ENCODE measurements at places on chromosomes 11 and 22. TPM values are rescaled to one million over a fixed set of nuclear protein-coding genes. Genes with fewer than 3 reads are reported as not detected.

NCF4 gene
- not detected for total RNA-seq

CRYBB1 gene
- not detected for total RNA-seq

HTR3B gene
- total RNA-seq, result not detected

DNA sequence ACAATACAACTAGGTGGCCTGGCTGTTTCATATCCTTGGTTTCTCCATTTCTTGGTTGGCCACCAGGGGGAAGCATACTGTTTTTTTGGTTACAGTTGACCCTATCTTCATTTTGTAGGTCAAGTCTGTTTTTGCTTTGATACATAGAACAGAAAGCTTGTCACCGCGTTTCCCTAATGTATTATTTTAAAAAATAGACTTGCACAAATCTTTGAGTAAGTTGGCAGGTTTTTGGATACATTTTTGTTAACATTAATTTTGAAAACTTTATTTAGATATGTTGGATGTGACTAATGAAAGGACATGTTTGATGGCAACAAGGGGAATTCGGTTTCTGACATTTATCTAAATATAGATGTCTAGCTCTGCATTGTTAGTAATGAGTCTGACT lies 3.0 kb downstream of the NCR3LG1 start:
- no peak for DNase-seq

DNA sequence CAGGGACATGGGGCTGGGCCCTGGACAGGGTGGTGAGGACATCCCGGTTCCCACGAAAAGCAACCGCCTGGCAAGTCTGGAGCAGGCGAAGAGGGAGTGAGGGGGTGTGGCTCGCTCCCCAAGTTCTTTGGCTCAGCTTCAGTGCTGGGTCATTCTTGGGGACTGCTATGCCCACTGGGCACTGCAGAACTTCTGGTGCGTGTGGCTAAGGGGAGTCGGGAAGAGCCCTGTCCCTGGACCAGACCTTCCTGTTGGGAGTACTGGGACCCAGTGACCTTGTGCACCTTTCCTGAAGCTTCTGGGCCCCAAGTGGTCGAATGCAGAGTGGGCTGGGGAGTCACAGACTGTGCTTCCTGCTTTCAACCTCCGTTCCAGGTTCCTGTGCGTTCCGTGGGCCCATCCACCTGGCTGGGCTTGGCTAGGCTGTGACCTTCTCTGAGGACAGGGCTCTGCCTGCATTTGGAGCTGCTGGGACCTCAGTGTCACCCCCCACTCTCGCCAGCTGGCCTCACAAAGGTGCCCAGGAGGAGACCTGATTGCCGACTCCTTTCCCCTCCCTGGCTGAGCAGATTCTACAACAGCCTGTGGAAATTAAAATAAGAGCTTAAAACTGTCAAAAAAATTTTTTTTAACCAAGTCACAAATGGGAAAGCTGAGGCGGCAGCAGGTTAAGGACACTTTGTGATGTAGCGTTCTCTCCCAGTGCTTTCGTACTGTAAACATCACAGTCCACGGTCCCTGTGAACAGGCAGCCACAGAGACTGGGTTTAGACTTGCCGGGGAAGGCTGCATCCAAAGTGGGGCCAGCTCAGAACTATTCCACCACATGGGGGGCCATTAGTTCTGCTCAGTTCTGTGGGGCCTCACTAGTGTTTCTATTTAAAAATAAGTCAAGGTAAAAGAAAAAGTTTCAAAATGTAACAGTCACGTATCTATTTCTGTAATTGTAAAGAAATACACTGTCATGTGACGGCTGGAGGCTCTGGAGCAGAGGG lies 63.8 kb upstream of the WNT7B start:
- no peak for DNase-seq

DNA sequence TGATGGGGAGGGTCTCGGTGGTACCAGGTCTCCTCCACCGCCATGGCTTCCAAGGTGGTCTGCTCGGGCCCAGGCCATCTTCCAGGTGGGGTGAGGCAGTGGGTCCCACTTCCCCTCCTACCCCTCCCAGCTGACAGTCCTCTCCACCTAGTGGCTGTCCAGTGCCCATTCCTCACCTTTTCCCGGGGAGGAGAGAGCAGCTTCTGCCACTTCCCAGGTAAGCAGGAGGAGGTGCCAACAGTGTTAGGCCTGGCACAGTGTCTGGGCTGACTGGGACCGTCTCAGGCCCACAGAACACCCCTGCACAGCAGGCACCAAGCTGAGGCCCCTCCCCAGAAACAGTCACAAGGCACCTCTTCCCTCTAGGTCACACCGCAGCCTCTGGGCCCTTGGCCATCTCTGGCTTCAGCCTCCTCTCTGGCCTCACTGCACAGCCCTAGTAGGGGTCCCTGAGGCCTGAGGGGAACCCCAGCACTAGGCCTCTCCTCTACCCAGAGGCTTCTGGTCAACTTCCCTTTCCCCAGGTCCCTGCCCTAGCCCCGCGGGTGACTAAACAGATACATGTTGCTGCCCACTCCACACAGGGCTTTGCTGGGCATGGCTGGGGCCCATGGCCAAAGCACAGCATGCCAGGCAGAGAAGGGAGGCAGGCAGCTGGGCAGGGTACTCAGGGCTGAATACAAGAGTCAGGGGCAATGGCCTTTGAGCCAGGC lies 2.3 kb upstream of the ANKRD13D start:
- no peak for DNase-seq

All from epithelial cell of proximal tubule (primary cell).